Fibroblast of the aortic adventitia (primary cell): ENCODE measurements at places on chromosomes 16 and 17.

DNA sequence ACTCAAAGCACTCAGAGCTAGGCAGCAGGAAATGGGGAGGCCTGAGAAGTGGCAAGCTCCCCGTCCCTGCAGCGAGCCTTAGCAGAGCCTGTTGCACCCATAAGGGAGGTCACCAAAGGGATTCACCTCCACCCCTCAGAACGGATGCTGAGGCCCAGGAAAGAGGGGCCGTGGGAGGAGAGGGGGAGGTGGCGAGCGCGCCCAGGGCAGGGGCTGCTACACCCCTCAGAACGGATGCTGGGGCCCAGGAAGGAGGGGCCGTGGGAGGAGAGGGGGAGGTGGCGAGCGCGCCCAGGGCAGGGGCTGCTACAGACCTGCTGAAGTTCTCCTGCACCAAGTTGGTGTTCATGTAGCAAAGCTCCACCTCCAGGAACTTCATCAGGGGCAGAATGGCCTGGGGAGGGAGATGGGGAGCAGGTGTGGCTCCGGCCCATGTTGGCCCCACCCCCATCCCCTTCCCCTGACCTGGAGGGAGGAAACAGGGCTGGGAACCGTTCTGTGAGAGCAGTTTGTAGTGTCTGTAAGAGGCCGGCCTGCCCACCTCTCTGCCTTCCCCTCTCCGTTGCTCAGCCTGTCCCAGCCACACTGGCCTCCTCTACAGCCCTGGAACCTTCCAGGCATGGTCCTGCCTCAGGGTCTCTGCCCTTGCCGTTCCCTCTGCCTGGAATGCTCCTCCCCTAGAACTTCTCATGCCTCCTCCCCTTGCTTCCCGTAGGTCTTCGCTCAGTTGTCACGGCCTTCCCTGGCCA lies 11.4 kb downstream of the UNC13D start:
- no peak for DNase-seq

GRCh38 chr17:78946631-78947030 lies 21.4 kb upstream of the TIMP2 start:
- DNase-seq: no peak

DNA sequence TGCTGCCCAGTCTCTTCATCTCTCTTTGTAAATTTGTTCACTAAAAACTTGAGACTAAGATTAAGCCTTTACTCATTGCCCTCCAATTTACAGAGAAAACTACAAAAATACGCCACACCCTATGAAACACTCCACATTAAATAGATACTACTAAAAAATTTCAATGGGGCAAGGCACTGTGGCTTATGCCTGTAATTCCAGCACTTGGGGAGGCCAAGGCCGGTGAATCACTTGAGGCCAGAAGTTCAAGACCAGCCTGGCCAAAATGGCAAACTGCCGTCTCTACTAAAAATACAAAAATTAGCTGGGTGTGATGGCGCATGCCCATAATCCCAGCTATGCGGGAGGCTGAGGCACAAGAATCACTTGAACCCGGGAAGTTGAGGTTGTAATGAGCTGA lies 3.8 kb downstream of the UBE2O start:
- DNase-seq: peak; percentile 59

DNA sequence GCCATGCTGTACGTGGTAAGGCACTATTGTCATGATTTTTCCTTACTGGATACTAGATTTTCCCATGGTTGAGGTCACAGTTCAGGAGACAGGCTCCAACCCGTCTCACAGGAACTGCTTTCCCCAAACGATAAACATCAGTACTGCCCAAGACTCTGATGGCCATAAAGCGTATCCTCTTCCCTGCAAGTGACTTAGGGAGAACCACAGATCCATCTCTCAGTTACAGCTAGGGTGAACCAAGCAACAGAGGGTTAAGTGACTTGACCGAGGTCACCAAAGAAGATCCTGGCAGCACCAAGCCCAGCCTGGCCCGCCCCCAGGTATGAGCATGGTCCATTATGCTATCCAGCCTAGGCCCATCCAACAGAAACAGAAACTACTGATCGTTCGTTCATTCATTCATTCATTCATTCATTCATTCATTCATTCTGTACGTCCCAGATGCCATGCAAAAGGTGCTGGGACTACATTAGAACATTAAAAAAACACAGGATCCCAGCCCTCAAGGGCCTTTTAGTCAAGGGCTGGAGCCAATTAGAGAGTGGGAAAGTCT lies 31.0 kb downstream of the MYH11 start:
- no peak for DNase-seq

DNA sequence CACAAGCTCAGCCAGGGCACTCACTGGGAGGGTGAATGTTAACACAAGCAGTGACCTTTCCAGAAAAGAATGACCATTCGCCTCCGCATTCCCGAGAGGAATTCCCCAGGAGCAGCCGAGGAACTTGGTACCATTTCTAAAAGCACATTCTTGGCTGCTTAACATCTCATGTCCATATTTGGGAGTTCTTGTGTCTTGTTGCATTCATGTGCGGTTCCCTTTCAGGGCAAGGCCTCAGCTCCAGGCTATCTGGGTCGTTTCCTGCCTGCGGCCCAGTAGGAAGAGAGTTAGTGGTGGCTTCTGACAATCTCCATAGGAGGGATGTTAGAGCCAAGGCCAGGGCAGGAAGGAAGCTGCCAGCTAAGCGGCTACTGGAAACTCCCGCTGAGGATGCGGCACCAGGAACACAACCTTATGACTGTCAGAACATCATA lies 27.8 kb upstream of the MEAK7 start:
- DNase-seq: peak; percentile 97
